ENCODE measurements at places on chromosomes 7 and 10.

DNA sequence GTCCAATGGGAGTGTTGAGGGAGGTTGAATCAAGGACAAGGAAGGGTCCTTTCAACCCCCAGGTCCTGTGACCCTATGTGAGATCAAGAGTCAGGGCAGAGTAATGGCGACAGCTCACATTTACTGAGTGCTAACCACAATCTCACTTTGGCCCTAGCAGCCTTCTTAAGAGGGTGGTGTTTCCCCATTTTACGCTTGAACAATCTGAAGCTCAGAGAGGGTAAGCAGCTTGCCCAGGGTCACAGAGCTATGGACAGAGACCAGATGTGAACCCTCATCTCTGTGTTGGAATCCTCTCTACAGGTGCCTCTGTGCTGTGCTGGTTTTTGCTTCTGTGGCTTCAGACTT is 102.0 kb downstream of the GRK5 start:
- no peak for DNase-seq

- DNase-seq = no peak
These were observed 293.2 kb upstream of the NFE2L3 start for GRCh38 chr7:25858525-25859411.

DNA sequence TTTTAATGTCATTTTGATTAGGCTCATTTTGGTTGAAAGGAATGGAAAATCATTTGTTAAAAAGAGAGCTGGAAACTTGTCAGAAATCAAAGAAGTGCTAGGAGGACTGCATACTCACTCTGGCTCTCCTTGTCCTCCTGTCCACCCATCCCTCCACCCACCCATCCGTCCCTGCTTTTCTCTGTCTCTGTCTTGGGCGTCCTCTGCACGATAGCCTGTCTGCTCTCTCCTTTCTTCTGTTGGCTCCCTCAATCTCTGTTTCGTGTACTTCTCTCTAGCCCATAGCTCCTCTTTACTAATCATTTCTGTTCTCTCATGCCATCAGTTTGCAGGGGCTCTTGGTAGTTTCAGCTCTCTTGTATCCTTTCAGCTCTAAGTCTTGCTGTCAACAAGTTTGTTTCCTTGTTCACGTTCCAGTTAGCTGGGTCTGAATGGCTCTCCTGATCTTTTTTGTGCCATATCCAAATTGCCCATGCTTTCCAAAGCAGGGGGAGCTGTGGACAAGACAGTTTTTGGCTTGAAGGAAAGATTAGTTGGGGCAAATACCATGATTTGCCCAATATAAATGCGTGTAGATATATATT is 75.6 kb downstream of the KAT6B start:
- DNase-seq = no peak

DNA sequence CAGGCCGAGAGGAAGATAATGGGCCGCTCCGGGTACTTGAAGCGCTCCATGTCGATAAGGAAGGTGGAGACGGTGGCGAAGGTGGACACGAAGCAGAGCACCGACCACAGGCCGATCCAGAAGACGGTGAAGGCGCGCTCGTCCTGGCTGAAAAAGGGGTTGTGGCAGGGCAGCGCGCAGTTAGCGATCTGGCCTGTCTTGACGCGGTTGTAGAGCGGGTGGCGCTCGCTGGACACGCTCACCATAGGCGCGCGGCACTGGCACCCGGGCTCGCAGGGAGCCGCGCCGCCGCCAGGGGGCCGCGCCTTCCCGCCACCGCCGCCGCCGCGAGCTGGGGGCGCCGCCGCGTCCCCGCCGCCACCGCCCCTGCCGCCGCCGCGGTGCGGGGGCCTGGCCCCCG is 1.6 kb downstream of the FZD8 start:
- peak; percentile 36 for DNase-seq

DNA sequence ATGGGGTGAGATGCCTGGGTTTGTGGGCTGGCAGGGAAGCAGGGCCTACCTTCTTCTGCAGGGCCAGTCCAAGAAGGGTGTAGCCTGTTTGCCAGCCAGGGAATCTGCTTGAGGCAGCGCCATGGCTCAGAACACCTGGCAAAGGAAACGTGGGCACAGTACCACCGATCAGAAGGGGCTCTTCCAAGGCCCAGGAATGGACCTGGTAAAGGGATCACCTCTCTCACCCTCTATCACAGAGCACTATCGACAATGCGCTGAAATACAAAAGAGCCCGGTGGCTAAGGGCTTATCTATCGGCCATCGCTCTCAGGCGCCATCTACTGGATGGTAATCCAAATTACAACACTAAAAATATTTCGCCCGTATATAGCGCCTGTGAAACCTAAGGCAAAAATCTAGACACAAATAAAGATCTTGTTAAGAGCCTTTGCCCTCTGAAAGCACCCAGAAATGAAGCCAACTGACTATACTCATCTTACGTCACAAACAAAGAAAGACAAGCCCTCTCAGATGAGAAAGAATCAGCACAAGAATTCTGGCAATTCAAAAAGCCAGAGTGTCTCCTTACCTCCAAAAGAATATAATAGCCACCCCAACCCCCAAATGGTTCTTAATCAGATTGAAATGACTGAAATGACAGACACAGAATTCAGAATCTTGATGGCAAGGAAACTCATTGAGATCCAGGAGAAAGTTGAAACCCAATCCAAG is 217.8 kb upstream of the HPS1 start:
- peak; percentile 51 for DNase-seq

Measured in CD4-positive, alpha-beta T cell treated with Interleukin-12 subunit alpha and Interleukin-12 subunit beta, for 1 hour (primary cell).